ENCODE measurements at places on chromosomes 5 and 9.

DNA sequence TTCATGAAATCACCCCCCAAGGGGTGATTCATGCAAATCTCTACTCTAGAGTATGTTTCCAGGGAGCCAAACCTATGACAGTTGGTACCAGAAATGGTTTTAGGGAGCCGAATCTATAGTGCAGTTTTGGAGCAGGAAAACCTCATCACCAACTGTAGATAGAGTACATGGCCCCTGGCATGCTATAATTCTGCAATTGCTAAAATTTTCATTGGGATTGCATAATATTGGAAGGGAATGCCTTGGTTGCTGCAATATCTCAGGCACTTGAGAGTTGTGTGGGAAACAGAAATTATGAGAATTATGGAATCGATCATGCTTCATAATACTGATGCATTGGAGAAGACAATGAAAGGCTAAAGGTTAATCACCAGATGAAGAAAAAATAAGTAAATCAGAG lies 148.2 kb upstream of the PLPPR1 start:
- no peak for DNase-seq

DNA sequence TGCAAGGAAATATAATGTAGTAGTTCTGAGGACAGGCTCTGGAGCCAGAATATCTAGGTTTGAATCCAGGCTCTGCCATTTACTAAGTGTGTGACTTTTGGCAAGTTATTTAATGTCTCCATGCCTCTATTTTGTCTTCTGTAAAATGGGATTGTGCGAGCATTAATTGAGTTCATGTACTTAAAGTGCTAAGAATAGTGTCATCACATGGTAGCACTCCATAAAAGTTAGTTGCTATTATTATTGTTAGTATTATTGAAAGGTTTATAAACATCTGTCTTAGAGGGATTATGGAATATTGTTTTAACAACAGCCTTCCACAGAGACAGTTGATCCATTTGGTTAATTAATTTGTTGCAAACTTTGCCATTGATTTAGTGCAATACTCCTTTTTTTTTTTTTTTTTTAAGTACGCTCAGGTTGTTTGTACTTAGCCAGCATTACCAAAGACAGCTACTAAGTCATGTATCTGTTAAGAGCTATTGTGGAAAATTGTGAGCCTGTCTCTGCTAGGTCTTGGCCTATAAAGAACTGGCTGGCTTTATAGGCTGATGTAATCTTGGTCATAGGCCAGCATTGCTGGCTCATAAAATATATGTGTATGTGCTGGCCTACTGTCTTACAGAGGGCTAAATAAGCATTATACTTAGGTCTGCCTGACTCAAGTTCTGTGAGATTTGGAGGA lies 174.7 kb downstream of the WDR70 start:
- no peak for DNase-seq

- no peak for DNase-seq
These were observed 96.9 kb upstream of the PTCH1 start for GRCh38 chr9:95613670-95614069.

DNA sequence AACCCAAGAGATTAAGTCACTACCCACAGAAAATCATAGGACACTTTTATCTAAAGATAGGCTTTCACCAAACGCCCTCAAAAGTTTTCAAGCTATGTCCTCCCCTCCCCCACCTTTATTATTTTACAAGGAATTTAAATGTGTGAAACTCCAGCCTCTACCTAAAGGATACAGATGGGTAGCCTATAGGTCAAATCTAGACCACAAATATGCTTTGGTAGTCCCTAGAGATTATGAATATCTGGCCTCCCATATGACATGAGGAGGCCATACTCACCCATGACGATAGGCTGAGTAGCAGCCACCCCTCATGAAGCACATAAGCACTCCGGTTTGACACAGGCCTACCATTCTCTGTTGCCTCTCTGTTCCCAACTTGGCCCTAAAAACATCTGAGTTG lies 11.9 kb downstream of the SIL1 start:
- DNase-seq = no peak

DNA sequence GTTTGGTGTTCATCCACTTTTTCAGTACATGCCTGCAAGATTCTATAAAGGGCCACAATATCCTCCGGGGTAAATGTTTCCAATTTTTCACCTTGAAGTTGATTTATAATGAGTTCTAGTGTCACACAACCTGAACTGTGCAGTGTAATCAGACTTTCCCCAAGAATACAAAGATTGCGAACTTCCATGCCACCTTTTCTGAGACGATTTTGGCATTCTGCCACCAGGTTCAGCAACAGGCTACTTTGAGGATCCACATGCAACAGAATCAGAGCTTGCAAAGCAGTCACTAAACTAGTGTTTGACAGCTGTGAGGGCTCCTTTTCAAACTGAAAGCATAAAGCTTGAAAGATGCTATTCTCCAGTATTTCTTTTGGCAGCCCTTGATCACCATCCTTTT lies 1.6 kb downstream of the FASTKD3 start:
- no peak for DNase-seq

All from activated CD4-positive, alpha-beta T cell treated with anti-CD3 and anti-CD28 coated beads, Interleukin-2, Interleukin-6, amounts not matched to agents 100 ng/mL and 50 ng/mL, durations not matched to agents 16 hours and 8 hours (primary cell).